ENCODE measurements at places on chromosomes 3 and 15.

GRCh38 chr3:152405915-152406802 lies 137.4 kb downstream of the MBNL1 start:
- DNase-seq = no peak

DNA sequence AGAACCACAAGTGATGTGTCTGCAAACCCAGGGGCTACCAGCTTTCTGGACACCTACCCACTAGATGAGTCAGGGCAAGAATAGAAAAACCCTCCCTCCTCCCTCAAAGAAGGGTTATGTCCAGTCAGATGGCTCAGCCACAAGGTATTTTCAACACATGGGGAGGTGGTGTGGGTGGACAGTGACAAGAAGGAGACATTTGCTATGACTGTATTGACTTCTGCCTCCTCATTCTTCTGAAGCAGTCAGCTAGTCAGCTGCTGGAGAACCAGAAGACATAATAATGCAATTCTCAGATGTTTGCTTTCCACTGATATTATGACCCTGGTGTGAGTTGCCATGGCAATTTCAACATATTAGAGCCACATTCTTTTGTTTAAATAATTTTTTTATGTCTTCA lies 66.7 kb upstream of the GOLGA8B start:
- DNase-seq = no peak

- DNase-seq = no peak
These were observed 116.7 kb downstream of the XXYLT1 start for GRCh38 chr3:195154111-195154791.

DNA sequence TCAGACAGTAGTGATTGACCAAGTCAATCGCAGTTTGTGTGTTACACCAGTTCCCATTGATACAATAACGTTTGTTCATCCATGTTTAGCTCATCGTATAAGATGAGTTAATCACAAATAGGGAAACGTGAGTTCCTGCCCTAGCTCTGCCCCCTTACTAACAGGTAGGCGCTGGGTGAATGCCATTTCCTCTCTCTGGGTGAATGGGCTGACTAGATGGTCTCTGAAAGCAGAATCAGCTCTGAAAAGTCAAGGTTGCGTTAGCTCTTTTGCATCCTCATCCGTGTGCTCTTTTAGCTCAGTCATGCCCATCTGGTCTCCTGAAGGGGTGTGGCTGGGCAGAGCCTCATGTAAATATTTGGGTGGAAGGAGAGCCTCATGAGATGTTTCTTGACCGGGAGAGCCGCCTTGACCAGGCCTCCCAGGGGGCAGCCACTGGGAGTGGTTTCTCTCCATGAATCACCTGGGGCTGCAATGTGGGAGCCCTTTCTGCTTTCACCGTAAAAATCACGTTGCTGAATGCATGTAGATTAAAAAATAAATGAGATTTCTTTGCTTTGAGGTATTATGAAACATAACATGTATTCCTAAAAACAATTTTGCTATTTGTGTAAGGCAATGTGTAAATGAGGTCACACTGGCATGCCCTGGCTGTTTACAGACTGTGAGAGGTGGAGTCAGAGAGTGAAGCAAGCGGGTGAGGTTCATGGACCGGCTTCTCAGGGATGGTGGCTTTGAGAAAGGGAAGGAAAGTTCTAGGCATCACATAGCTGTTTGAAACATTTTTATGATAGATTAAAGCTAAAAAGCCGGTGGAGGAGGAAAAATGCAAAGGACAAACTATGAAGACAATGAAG lies 108.4 kb upstream of the RASGRP1 start:
- DNase-seq = no peak

DNA sequence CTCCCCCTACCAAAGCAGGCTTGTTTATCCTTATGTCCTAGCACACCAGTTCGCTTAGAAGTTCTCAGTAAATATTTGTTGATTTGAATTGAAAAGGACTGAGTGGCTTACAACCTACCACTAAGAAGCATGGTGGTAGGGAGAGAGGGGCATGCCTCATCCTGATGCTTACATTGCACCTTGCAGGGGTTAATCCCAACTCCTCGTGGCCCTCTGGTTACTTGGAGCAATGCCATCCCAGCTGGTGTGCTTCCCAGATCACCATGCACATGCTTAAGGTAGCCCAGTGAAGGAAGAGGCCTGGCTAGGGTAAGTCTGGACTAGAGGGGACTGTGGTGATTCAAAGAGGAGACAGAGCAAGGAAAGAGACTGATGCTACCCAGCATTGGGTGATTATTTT lies 253.3 kb downstream of the CLSTN2 start:
- no peak for DNase-seq

GRCh38 chr15:48888191-48888590 lies 10.3 kb downstream of the EID1 start:
- no peak for DNase-seq
